ENCODE measurements at places on chromosomes 2 and 18. TPM values are rescaled to one million over a fixed set of nuclear protein-coding genes. Genes with fewer than 3 reads are reported as not detected.

- no peak overlapping the region for H3K4me3 ChIP-seq
- H3K4me1 ChIP-seq, result no peaks in the 10 kb centered on the region
- no peaks in the 10 kb centered on the region for H3K36me3 ChIP-seq
- DNase-seq, result no peak
Measured at GRCh38 chr2:197575987-197576386, 60.1 kb downstream of the MOB4 start.

DNA sequence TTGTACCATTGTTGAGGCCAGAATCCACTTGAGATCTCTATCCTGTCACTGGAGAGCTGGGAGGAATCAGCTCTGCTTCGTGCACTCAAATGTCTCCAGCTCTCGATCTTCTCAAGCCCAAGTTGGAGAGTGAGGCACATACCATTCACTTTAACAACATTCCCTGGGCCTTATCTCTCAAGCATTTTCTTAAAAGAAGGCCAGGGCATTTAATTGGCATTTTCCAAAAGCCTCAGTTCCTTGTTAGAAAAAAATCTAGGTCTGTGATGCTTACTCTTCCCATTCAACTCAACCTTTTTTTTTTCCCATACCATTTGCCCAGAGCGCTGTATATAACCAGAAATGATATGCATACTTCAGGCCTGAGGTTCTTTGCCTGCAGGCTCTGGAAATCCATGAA is 10.1 kb downstream of the QPCT start:
- no peak for DNase-seq
- no peak overlapping the region for H3K4me3 ChIP-seq
- peaks cover 23% of the 10 kb centered on the region for H3K27me3 ChIP-seq
- no peak overlapping the region for H3K27ac ChIP-seq
- no peaks in the 10 kb centered on the region for H3K36me3 ChIP-seq
- no peaks in the 10 kb centered on the region for H3K4me1 ChIP-seq

DNA sequence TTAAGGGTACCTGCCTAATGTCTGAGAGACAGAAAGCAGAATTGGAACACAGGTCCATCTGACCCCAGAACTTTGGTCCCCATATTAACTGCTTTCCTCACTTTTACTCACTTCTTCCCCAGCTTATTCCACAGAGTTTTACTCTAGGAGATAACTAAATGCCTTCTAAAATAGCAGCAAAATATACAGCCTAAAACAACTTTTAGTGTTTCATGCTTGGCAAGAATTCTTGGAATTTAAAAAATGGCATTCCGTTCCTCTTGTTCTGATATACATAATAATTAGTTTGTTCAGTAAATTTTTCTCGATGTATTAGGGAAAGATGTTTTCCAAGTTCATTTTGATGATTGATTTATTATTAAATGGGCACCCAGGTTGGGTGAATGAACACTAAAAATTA is 151.9 kb downstream of the FHOD3 start:
- peaks cover 8% of the 10 kb centered on the region for H3K27me3 ChIP-seq
- H3K4me3 ChIP-seq, result no peak overlapping the region
- no peak for DNase-seq
- H3K4me1 ChIP-seq, result no peaks in the 10 kb centered on the region

DNA sequence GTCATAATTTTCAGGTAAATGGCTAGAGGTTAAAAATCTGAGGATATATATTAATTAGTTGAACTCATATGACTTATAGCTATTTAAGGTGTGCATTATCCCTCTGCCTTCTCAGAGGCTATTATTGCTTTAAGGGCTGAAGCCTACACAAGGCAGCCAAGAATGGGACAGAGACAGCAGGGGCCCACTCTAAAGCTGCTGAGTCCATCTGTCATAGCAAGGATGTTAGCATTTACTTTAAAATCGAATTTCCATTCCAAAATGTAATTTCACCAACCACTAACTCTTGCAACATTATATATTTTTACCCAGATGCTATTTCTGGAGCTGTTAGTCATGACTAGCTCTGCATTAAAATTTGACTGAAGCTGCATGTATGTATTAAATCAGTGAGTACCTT is 236.3 kb upstream of the FSIP2 start:
- no peaks in the 10 kb centered on the region for H3K36me3 ChIP-seq
- H3K4me3 ChIP-seq, result no peak overlapping the region
- no peak overlapping the region for H3K27ac ChIP-seq
- H3K4me1 ChIP-seq, result no peaks in the 10 kb centered on the region
- DNase-seq, result no peak

GRCh38 chr18:48252525-48252924 is 156.7 kb downstream of the ZBTB7C start:
- no peak overlapping the region for H3K27ac ChIP-seq
- H3K36me3 ChIP-seq, result no peaks in the 10 kb centered on the region
- H3K4me3 ChIP-seq, result no peak overlapping the region

DNA sequence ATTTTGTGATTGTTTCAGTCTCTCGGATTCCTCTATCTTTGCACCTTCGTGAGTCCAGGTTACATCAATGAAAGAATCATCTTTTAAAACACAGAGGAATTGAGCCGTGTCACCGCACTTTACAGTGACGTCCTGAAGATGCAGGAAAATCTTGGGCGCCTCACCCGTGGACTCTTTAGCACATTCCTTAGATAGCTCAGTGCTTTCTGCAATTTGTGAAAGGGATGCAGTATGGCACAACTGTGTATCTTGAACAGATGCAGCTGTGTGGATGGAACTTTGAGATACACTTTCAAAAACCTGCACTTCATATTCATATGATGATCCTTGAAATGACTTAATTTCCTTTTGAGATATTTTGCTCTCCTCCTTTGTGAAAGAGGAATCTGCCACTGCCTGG is 50.9 kb downstream of the TTN start:
- no peaks in the 10 kb centered on the region for H3K36me3 ChIP-seq
- no peaks in the 10 kb centered on the region for H3K27me3 ChIP-seq
- H3K4me3 ChIP-seq, result no peak overlapping the region
- no peak for DNase-seq
- H3K27ac ChIP-seq, result no peak overlapping the region

- H3K4me3 ChIP-seq, result no peak overlapping the region
- no peak overlapping the region for H3K27ac ChIP-seq
- H3K4me1 ChIP-seq, result no peaks in the 10 kb centered on the region
- H3K27me3 ChIP-seq, result no peaks in the 10 kb centered on the region
Measured at GRCh38 chr2:189578272-189578950, 2.2 kb downstream of the SLC40A1 start.

GRCh38 chr2:160956243-160956802 is 203.9 kb upstream of the TANK start:
- H3K4me3 ChIP-seq, result no peak overlapping the region
- H3K27ac ChIP-seq, result no peak overlapping the region
- H3K27me3 ChIP-seq, result no peaks in the 10 kb centered on the region

The PKDCC gene
- 1.3 TPM for total RNA-seq

The LYG2 gene
- not detected for total RNA-seq

The MCEE gene
- total RNA-seq, result 19.1 TPM

The OXER1 gene
- total RNA-seq, result not detected

The FMNL2 gene
- 0.27 TPM for total RNA-seq
